Astrocyte of the hippocampus (primary cell): ENCODE measurements at places on chromosomes 5 and 9.
A peak's percentile ranks its signal among the peaks of the same experiment; 100 is the strongest.

GRCh38 chr5:142969186-142969585, 199.0 kb downstream of the ARHGAP26 start:
- no peak for DNase-seq

- no peak for DNase-seq
These were observed 428.7 kb downstream of the ISL1 start for GRCh38 chr5:51811883-51812471.

- DNase-seq = peak; percentile 70
These were observed 31.8 kb upstream of the FOXB2 start for GRCh38 chr9:76987594-76988200.

DNA sequence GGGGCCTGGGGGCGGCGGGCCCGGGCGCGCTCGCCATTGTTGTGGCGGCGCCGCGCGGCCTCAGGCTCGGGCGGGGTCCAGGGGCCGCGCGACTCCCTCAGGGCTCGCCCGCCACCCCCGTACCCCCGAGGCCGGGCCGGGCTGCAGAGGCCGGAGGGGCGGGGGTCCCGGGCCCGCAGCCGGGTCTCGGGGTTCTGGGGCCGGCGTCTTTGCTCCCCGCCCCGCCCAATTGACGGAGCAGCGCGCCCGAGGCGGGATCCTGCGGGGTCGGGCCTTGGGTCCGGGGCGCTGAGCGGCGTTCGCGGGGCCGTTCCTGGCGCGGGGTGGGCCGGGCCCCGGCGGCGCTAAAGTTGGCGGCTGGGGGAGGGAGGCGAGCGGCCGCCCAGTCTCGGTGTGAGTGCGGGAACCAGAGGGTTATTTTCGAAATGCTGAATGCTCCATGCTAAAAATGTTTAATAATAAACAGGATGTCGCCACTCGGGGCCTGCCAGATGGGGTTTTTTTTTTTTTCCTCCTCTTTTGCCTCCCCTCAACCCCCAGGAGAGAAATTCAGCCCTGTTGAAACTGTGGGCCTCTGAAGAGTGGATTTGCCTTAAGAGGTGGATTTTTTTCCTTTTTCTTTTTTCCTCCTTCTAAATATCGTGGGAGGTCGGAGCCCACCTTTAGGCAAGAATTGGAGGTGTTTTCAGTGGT, 724 bp downstream of the PRRC2B start:
- peak; percentile 66 for DNase-seq

GRCh38 chr5:45385321-45386058, 310.7 kb downstream of the HCN1 start:
- peak; percentile 67 for DNase-seq

GRCh38 chr5:84257061-84257460, 127.6 kb downstream of the EDIL3 start:
- DNase-seq = no peak

DNA sequence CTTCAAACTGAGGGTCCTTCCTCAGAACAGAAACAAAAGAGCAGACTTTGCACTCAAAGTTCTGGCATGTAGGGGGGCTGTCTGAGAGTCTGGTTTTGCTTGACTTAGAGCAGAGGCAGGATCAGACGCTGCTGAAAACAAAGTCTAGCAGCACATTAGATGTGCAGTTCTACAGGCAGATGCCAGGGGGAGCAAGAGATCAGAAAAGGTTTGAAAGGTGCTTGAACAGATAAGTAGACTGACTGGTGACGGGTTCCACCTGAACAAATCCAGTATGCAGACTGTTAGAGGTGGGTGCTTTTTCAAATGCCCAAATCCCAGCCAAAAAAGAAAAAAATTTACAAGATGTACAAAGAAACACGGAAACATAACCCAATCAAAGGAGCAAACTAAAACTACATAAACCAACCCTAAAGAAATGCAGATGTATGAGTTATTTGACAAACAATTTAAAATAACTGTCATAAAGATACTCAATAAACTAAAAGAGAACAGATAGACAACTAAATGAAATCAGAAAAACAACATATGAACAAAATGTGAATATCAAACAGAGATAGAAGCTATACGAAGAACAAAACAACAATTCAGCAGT, 194.7 kb upstream of the FREM1 start:
- DNase-seq = peak; percentile 49

- peak; percentile 19 for DNase-seq
These were observed 709 bp downstream of the UAP1L1 start for GRCh38 chr9:137077758-137078693.

DNA sequence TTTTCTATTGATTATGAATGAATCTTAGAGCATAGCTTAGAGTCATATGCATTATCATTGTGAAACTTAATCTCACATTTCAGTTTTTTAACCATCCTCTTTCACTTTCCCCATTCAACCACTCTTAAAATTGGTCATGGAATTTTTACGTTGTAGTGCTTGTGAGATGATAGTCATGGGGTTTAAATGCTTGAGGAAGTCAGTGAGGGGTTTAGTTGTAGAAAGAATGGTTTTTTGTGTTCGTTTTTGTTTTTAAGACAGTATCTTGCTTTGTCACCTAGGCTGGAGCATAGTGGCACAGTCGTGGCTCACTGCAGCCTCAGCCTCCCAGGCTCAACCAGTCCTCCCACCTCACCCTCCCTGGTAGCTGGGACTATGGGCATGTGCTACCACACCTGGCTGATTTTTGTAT, 19.6 kb downstream of the UGCG start:
- DNase-seq = no peak

- DNase-seq = no peak
These were observed 46.7 kb downstream of the ZNF354A start for GRCh38 chr5:178683783-178684182.

DNA sequence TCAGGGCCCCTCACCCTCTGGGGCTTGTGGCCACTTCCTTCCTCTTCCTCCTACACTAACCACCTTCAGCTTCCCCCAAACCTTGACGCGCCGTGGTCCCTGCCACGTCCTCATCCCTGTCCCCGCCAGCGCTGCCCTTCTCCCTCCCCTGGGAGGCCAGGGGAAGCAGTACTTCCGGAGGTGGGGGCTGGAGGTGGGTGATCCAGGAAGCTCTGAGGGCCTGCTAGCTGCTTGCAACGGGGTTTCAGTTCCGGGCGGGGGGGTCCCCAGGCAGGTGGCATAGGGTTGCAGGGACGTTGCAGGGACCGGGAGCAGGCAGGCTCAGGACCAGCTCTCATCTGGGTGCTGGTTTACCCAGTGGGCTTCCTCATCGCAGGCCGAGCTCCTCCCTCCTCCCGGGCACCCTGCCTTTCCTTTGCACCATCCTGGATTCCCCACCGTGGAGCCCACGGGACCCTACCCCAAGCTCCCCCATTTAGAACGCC, 70.0 kb downstream of the RXRA start:
- no peak for DNase-seq

- DNase-seq = peak; percentile 35
These were observed 3.0 kb downstream of the TLE4 start for GRCh38 chr9:79574781-79575180.

DNA sequence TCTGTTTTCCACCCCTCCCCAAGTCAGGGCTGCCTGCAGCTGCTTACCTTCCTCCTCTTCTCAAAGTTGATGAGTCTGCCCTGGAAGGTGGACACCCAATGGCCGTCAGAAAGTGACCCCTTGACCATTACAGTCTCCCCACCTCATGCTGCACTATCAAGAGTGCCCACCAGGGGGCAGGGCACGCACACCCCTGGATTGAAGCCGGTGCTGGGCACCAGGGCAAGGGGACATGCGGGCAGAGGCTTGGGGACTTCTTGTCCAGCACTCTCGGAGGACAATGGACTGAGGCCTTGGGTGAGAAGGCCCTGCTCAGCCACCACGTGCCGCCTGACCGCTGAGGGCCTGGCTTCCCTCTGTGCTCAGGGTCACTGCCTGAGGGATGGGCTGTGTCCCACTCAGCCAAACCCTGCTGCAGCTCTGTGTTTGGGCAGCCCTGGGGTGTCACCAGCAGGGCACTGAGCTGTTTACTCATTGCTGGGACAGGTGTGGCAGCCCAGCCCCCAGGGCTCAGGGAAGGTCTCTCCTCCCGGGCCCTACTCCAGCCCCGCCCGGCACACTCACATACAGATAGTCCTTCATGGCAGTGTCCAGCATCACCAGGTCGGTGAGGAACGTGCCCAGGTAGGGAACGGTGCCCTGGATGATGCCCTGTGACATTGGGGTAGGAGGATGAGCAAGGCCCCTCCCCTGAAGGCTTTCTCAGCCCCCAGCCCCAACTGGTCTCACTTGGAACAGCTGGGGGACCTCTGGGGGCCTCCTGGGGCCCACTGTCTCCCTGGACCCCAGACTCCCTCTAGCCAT, 17.7 kb downstream of the RALGDS start:
- DNase-seq = peak; percentile 71

- DNase-seq = peak; percentile 11
These were observed 137.0 kb upstream of the ACOT12 start for GRCh38 chr5:81530919-81531318.

- DNase-seq = no peak
These were observed 106.7 kb downstream of the FAM174A start for GRCh38 chr5:100641833-100642232.

- no peak for DNase-seq
These were observed 2.2 kb upstream of the MEGF9 start for GRCh38 chr9:120716483-120716882.

DNA sequence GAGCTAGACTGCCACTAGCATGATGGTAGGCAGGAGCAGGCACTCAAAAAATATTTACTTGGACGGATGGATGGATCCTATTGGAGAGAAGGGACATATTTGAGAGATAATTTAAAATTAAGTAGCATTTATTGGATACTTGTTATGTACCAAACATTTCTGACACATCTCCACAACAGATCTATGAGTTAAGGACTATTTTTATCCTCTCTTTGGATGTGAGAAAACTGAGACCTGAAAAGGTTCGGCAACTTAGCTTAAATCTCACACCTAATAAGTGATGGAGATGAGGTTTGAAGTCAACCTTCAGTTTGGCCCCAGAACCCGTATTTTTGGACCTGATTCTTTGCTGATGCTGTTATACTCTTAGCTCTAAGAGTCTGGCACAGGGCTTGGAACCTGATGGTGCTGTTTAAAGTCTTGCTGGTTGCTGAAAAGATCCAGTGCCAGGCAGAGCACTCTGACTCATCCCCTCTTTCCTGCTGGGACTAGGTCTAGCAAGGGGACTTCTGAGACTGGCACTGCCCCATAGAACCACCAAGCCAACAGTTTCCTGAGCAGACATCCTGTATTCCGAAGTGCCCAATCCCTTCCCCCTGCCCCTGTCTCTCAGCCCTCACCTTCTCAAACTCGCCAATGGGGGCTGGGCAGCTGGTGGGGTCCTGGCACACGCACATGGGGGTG, 15.6 kb downstream of the SPARC start:
- no peak for DNase-seq

- DNase-seq = peak; percentile 63
These were observed 17.1 kb downstream of the MTREX start for GRCh38 chr5:55324815-55325418.

DNA sequence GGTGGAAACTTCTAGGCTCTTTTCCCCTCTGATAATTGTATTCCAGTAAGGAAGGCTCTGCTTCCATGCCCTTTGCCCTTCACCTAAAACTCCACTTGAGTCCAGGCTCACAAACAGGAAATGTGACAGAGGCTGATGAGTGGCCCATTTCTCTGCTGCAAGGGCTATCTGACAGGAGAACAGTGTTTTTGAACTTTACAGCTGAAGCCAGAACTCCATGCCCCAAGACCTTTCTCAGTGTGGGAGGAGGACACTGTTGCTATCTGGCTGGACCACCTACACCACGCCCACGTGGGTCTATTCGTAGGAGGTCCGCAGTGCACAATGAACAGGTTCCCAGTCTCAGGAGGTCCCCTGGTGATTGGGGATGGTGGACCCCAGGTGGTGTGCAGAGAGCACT, 13.6 kb downstream of the GGTA1 start:
- DNase-seq = no peak
